ENCODE measurements at places on chromosomes 1 and 21. TPM values are rescaled to one million over a fixed set of nuclear protein-coding genes. Genes with fewer than 3 reads are reported as not detected.
A peak's percentile ranks its signal among the peaks of the same experiment; 100 is the strongest.

TPTE gene
- not detected for total RNA-seq

GRCh38 chr1:178486100-178487069 lies 10.4 kb downstream of the CLEC20A start:
- H3K36me3 ChIP-seq, result no peaks in the 10 kb centered on the region
- H3K4me3 ChIP-seq, result no peak overlapping the region
- peaks cover 6% of the 10 kb centered on the region for H3K4me1 ChIP-seq
- H3K27me3 ChIP-seq, result peaks cover 7% of the 10 kb centered on the region

AMY1C gene
- not detected for total RNA-seq

FBLIM1 gene
- total RNA-seq, result 127 TPM

DNA sequence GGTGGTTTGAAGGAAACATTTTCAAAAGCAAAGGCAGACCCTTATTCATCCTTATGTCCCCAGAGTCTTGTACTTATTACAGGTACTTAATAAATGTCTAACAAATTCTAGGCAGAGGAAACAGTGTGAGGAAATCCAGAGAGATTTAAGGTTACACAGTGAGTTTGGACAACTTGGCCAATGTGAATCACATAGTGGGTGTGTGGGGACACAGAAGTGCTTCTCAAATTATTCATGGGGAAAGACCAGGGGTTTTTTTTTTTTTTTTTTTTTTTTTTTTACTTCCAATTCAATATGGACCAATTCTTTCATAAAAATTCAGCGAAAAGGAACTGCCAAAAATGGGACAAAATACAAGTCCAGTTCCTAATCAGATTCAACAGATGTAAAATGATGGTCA lies 15.1 kb downstream of the GNG12 start:
- H3K36me3 ChIP-seq, result peaks cover 16% of the 10 kb centered on the region
- H3K4me3 ChIP-seq, result no peak overlapping the region
- H3K27ac ChIP-seq, result no peak overlapping the region
- peaks cover 57% of the 10 kb centered on the region for H3K4me1 ChIP-seq
- H3K27me3 ChIP-seq, result no peaks in the 10 kb centered on the region
- no peak for DNase-seq

DNA sequence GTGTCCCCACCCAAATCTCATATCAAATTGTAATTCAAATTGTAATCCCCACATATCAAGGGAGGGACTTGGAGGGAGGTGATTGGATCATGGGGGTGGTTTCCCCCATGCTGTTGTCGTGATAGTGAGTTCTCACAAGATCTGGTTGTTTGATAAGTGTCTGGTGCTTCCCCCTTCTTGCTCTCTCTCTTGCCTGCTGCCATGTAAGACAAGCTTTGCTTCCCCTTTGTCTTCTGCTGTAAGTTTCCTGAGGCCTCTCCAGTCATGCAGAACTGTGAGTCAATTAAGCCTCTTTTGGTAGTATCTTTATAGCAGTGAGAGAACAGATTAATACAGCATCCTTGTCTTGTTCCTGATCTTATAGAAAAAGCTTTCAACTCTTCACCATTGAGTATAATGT lies 6.5 kb upstream of the LRRC39 start:
- H3K36me3 ChIP-seq, result no peaks in the 10 kb centered on the region
- H3K4me3 ChIP-seq, result no peak overlapping the region
- H3K4me1 ChIP-seq, result no peaks in the 10 kb centered on the region
- no peaks in the 10 kb centered on the region for H3K27me3 ChIP-seq

- peaks cover 17% of the 10 kb centered on the region for H3K4me1 ChIP-seq
- no peak for DNase-seq
- peaks cover 14% of the 10 kb centered on the region for H3K27me3 ChIP-seq
- H3K36me3 ChIP-seq, result no peaks in the 10 kb centered on the region
Measured at GRCh38 chr1:39926343-39926793, 24.7 kb upstream of the MYCL start.

LCE1B gene
- total RNA-seq, result not detected

XCL2 gene
- not detected for total RNA-seq

CFAP45 gene
- total RNA-seq, result 1.1 TPM

- H3K27ac ChIP-seq, result peak overlapping the region; percentile 70
- H3K4me1 ChIP-seq, result peaks cover 19% of the 10 kb centered on the region
- H3K36me3 ChIP-seq, result peaks cover 9% of the 10 kb centered on the region
- H3K27me3 ChIP-seq, result no peaks in the 10 kb centered on the region
- H3K4me3 ChIP-seq, result no peak overlapping the region
Measured at GRCh38 chr1:39539252-39539790, 37.3 kb downstream of the PABPC4 start.
